ENCODE measurements at places on chromosomes 7 and 10.
A peak's percentile ranks its signal among the peaks of the same experiment; 100 is the strongest.

- no peak overlapping the region for H3K4me3 ChIP-seq
- no peaks in the 10 kb centered on the region for H3K4me1 ChIP-seq
- H3K27me3 ChIP-seq: no peaks in the 10 kb centered on the region
- DNase-seq: no peak
Observed at GRCh38 chr10:48614481-48615390, 9.9 kb upstream of the ARHGAP22 start.

GRCh38 chr7:24366876-24367275 lies 82.9 kb downstream of the NPY start:
- no peak overlapping the region for H3K4me3 ChIP-seq
- H3K27me3 ChIP-seq: no peaks in the 10 kb centered on the region
- no peaks in the 10 kb centered on the region for H3K4me1 ChIP-seq
- no peak overlapping the region for H3K27ac ChIP-seq
- DNase-seq: peak; percentile 42

- DNase-seq: no peak
- H3K27me3 ChIP-seq: no peaks in the 10 kb centered on the region
- no peaks in the 10 kb centered on the region for H3K36me3 ChIP-seq
- H3K27ac ChIP-seq: no peak overlapping the region
- H3K4me1 ChIP-seq: no peaks in the 10 kb centered on the region
Observed at GRCh38 chr10:85311613-85312337, 983.4 kb downstream of the CCSER2 start.

GRCh38 chr7:75905785-75906604 lies 9.0 kb upstream of the POR start:
- H3K27ac ChIP-seq: no peak overlapping the region
- H3K4me1 ChIP-seq: peaks cover 2% of the 10 kb centered on the region
- H3K27me3 ChIP-seq: no peaks in the 10 kb centered on the region
- no peak overlapping the region for H3K4me3 ChIP-seq
- H3K36me3 ChIP-seq: no peaks in the 10 kb centered on the region

Data from common myeloid progenitor, CD34-positive (primary cell).